A549 treated with Mapracorat at 1 μM for 4 hours (cell line): ENCODE measurements at places on chromosomes 1 and 21. TPM values are rescaled to one million over a fixed set of nuclear protein-coding genes. Genes with fewer than 3 reads are reported as not detected.

SPATA17 gene
- total RNA-seq = 1.4 to 3.2 TPM (median 2.4 TPM) in 5 replicates

IGSF21 gene
- total RNA-seq = not detected in 5 replicates

SIPA1L2 gene
- 5.7 to 6.6 TPM (median 6.3 TPM) in 5 replicates for total RNA-seq

CSF3R gene
- total RNA-seq = not detected in 5 replicates

MPL gene
- 0.23 TPM in 1 of 5 replicates, not detected in the others for total RNA-seq
